Lung microvascular endothelial cell (primary cell): ENCODE measurements at places on chromosomes 7 and 10. TPM values are rescaled to one million over a fixed set of nuclear protein-coding genes. Genes with fewer than 3 reads are reported as not detected.
A peak's percentile ranks its signal among the peaks of the same experiment; 100 is the strongest.

Gene IFT22
- 9.5 and 10.0 TPM in 2 replicates for total RNA-seq

Gene ASB13
- total RNA-seq: 12.9 and 18.5 TPM in 2 replicates

Gene CNPY1
- not detected in 2 replicates for total RNA-seq

Gene SPDYE2
- total RNA-seq: not detected in 2 replicates

- peak; percentile 62 for DNase-seq
Measured at GRCh38 chr7:33050535-33051318, 11.8 kb downstream of the NT5C3A start.

GRCh38 chr10:71359364-71360046 lies 37.2 kb upstream of the CDH23 start:
- DNase-seq: no peak

GRCh38 chr10:96470116-96470743 lies 43.5 kb downstream of the TLL2 start:
- DNase-seq: peak; percentile 47

- DNase-seq: no peak
Measured at GRCh38 chr10:52770904-52771303, 1.7 kb downstream of the MBL2 start.

GRCh38 chr7:70585071-70585470 lies 546.9 kb upstream of the GALNT17 start:
- DNase-seq: no peak

GRCh38 chr10:120833222-120833928 lies 17.8 kb upstream of the WDR11 start:
- no peak for DNase-seq

GRCh38 chr7:5594616-5595544 lies 171.2 kb upstream of the TNRC18 start:
- DNase-seq: peak; percentile 49

- DNase-seq: no peak
Measured at GRCh38 chr7:128255271-128255670, 14.2 kb downstream of the LEP start.

DNA sequence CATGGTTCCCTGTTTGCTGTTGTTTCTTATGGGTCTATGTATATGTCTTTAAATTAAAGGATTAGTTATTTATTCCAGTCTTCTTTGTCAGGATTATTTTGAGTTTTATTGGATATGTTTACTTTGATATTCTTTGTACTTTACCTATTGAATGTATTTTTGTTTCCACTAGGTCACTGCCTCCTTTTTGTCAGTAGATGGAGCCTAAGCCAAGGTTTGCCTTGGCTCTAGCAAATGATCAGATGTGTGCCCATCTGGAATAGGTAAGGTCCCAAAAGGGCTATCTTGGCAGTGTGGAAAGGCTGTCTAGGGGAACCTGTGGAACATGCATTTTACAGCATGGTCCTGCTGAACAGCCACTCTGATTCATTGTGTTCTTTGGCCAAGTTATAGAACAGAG lies 337.3 kb upstream of the GHITM start:
- DNase-seq: no peak

DNA sequence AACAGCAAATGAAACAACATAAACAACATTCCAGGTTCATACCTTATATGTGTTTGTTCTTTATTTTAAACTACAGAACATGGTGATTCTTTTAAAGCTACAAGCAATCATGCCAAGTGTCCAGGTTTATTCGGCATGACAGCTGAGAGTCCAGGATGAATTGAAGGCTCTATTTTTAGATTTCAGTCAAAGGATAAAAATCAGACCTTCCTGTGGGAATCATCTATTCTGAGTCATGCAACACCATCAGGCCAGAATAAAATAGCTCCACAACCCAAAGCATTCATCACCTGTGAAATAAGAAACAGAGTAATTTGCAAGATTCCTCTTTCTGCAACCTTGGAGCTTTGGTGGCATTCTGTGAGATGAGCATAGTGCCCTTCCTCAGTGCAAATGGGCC lies 292.4 kb upstream of the MYO3A start:
- no peak for DNase-seq

DNA sequence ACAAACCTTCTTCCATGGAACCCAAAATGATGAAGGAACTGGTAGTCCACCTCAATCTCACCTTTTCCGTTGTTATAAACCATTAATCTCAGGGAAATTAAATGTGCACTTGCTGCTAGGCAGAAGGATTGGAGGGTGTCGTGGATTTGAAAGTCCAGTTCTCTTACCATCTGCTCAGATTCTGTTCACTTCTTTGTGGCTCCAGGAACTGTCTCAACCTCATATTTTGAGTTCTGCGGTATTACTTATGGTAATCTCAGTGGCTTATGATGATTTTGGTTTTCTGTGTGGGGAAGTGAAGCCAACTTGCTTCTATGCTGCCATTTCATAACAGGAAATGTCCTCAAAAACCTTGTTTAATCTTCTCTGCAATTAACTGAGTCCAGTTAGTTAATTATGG lies 136.4 kb downstream of the CDC14C start:
- no peak for DNase-seq

- DNase-seq: peak; percentile 13
Measured at GRCh38 chr10:52864201-52865106, 91.9 kb upstream of the MBL2 start.

GRCh38 chr7:29173458-29173857 lies 21.1 kb upstream of the CHN2 start:
- DNase-seq: no peak

- no peak for DNase-seq
Measured at GRCh38 chr10:64115908-64116643, 594.9 kb downstream of the REEP3 start.
